ENCODE measurements at places on chromosomes 3 and 15. TPM values are rescaled to one million over a fixed set of nuclear protein-coding genes. Genes with fewer than 3 reads are reported as not detected.

DNA sequence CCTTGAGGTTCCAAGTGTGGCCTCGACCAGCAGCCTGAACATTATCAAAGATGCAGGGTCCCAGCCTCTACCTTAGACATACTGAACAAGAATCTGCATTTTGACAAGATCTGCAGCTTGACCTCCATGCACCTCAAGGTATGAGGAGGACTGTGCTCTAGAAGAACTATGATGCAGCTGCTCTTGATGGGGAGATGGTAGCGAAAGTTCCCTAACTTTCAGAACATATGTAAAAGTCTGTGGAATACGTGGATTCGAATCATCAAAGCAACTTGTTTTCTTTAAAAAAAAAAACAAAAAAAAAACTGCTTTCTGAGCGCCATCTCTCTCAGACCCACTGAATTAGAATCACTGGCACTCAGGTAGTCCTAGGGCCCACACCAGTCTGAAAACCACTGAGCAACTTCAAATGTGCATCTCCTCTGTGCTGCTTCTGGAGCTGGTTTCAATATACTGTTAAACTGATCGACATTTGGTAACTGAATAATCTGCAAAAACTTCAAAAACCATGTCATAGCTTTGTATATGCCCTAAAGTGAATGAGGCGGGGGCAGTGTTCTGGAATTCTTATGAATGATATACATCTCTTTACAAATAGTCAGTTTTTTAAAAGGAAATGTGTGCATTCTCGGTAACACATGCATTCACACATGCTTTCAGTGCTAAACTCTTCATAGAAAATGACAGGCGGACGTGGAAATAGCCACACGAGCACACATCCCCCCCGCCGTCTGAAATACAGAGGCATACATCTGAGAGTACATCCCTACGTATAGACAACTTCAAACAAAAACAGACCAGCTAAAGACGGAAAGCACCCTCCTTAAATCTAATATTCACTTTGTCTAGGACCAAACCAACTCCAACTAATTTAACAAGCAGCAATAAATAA is 128.8 kb downstream of the FOXP1 start:
- no peak for DNase-seq

- no peak for DNase-seq
Measured at GRCh38 chr3:179961703-179962078, 75.0 kb downstream of the PEX5L start.

DNA sequence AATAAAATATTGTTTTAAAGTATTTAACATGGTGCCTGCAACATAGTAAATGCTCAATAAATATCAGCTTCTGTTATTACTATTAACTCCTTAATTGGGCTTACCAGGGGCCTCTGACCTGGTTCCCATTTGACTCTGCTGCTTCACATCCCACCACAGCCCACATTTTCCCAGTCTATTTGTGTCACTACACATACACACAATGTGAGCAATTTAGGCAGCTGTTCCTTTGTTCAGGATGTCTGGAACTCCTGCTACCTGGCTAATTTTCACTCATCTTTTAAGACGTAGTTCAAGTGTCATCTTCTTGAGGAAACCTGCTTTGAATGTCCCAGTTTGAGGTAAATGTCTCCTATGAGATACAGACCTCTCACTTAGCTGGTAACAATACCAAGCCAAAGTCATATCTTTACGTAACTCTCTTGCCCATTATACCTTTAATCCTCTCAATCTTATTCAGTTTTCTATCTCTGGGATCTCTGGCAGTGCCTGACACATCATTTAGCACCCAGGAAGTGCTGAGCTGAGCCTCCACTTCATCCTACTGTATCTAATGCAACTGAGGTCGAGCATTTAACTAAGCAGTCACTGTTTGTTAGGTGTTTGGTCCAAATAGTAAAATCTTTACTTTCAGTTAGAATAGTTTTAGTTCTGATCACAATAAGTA is 4.4 kb downstream of the TGFBR2 start:
- DNase-seq: no peak

DNA sequence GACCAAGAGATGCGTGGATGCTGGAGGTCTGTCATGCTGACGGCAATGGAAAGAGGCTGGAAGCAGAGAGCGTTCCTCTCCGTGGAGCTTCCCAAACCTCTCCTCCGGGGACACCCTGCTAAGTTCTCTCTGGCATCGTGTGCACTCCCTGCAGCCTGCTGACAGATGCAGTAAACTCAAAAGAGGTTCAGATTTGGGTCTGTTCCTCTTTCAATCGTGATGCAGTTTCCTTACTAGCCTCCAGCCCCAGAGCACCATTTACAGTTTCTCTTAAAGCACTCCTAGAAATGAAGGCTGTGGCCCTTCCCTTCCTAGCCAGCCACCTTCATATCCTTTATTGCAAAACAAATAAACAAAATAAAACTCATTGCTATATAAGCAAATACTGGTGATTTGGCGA is 47.3 kb upstream of the LRRC58 start:
- no peak for DNase-seq

DNA sequence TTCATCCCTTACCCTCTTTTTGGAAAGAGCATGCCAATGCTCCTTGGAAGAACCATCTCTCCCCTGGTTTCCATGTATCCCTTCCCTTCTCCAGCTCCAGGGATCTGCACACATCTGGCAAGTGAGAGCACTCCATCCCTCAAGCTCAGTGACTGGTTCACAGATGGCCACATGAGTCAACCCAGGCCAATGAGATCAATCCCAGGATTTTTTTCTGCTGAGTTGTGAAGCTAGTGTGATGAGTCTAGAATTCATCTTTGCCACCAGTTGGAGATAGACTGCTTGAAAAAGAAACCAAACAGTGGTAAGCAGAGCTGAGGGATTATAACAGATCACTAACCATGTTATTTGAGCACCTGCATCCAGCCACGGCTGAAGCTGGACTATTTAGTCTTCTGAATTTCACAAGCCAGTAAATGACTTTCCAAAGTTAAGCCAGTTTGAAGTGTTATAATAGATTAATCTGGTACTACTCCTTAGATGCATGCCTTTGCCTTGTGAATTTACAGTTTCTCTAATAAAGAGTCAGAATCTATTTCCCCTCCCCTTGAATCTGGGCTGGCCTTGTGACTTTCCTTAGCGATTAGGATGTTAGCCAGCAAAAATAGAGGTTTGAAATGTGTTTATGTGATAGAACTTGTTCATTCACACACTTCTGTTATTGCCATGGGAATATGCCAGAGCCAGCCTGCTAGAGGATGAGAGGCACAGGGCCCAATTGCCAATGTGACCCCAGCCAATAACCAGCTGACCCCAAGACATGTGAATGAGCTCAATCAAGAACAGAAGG is 159.8 kb downstream of the WNT5A start:
- DNase-seq: no peak

- no peak for DNase-seq
Measured at GRCh38 chr3:117734496-117734895, 1024.9 kb downstream of the TUSC7 start.

- no peak for DNase-seq
Measured at GRCh38 chr15:50100486-50100885, 18.5 kb downstream of the ATP8B4 start.

The HTR3E gene
- not detected for polyA plus RNA-seq

All from CD4-positive, alpha-beta memory T cell (primary cell).